ENCODE measurements at places on chromosomes 2 and 18.
A peak's percentile ranks its signal among the peaks of the same experiment; 100 is the strongest.

DNA sequence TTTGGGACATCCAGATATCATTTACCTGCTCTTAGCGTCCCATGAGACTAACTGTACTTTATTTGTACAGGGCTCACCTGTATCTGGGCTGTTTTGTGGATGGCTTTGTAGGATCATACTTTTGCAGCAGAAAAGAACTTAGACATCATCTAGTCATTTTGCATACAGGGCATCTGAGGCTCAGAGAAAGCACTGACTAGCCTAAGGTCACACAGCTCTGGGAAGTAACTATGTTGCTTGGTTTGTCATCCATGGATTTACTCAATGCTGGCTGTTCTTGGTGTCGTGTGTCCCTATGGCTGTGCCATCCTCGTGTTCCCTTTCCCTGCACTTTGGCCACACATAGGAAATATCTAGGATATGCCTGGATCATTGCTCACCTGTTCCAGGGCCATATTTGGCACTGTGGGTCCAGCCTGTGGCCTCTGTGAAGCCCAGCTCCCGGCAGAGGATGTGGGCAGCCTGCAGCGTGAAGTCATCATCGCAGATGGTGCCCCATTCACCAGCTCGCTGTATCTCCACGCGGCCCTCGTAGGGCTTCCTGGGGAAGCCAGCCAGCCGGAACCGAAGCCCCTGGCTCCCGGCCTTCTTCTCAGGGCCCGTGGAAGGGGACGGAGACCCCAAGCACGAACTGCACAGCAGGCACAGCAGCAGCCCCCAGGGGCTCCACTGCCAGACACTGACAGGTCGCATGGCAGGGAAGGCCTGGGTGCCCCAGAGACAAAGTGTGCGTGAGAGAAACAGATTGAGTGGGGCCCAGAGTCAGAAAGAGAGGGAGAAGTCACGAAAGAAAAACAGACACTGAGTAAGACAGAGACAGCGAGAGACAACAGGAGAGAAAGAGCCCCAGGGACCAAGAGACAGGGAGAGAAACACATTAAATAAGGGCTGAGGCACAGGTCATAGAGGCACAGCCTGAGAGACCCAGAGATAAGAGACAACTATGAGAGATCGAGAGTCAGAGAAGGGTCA is 1.5 kb downstream of the LOXL3 start:
- DNase-seq = no peak

DNA sequence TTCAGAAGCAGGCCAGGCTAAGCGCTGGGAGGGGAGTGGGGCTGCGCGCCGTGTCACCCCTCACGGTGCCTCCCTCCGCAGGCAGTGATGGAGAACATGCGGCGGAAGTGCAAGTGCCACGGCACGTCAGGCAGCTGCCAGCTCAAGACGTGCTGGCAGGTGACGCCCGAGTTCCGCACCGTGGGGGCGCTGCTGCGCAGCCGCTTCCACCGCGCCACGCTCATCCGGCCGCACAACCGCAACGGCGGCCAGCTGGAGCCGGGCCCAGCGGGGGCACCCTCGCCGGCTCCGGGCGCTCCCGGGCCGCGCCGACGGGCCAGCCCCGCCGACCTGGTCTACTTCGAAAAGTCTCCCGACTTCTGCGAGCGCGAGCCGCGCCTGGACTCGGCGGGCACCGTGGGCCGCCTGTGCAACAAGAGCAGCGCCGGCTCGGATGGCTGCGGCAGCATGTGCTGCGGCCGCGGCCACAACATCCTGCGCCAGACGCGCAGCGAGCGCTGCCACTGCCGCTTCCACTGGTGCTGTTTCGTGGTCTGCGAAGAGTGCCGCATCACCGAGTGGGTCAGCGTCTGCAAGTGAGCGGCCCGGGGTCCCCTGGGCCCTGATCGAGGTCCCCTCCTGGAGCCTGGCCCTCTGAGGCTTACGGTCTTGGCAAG is 12.2 kb downstream of the WNT10A start:
- DNase-seq = peak; percentile 71

GRCh38 chr2:189010536-189010935 is 36.4 kb downstream of the COL3A1 start:
- no peak for DNase-seq

- no peak for DNase-seq
These were observed 31.9 kb downstream of the CNRIP1 start for GRCh38 chr2:68287580-68288441.

GRCh38 chr2:45315861-45316260 is 295.2 kb downstream of the SRBD1 start:
- DNase-seq = no peak

DNA sequence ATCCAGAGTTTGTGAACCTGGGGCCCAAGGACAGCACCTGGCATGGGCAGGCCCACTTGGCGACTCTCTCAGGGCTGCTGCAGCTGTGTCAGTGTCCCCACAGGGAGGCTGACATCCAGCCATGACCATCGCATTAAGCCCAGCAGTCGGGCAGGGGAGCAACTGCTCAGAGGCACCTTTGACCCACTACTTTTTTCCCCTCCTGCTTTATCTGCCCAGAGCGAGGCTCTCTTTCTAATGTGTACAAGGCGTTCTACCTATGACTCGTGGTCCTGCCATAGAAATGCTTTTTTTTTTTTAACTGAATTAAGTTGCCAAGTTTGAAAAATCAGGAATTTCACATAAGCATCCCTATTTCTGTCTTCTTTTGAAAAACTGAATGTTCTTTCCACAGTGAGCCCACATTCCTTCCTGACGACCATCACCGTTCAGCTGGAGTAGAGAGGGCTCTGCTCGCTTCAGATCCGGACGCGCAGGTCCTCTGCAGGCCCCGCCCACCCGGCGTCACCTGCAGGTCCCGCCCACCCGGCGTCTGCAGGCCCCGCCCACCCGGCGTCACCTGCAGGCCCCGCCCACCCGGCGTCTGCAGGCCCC is 403 bp upstream of the CLUL1 start:
- DNase-seq = no peak

DNA sequence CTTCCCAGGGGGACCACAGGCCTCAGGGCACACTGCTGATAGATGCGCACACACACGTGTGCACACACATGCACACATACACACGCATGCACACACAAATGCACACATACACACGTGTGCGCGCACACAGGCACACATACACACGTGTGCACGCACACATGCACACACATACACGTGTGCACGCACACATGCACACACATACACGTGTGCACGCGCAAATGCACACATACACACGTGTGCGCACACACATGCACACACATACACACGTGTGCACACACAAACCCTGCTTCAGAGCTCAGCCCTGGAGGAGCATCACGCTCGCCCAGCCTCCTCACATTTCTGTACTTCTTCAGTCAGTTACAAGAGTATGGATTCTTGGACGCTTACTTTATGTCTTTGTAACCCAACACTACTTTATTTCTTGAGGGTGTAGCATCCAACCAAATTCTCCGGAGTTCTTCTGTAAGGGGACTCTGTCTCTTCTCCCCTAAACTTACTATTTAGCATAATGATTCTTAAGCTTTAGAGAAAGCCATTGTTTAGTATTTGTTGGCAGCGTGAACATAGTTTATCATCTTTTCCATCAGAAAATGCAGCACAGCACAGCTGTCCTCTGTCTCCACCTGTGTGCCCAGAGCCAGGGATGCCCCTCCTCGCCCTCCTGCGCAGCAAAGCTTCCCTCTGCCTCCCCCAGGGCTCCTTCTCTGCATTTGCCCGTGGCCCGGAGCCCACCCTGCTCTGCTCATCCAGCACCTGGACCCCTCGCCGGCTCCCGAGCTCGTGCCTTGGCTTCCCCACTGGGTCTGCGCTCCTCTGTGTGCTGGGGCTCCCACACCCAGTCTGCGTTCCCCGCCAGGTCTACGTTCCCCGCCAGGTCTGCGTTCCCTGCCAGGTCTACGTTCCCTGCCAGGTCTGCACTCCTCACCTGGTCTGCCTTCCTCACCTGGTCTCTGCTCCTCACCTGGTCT is 74.4 kb upstream of the CTDP1 start:
- DNase-seq = no peak

GRCh38 chr18:57078614-57079013 is 68.3 kb upstream of the BOD1L2 start:
- DNase-seq = no peak

- no peak for DNase-seq
These were observed 18.9 kb downstream of the KRTCAP3 start for GRCh38 chr2:27461118-27461517.

- DNase-seq = no peak
These were observed 166.4 kb downstream of the TMEM247 start for GRCh38 chr2:46645681-46646162.

DNA sequence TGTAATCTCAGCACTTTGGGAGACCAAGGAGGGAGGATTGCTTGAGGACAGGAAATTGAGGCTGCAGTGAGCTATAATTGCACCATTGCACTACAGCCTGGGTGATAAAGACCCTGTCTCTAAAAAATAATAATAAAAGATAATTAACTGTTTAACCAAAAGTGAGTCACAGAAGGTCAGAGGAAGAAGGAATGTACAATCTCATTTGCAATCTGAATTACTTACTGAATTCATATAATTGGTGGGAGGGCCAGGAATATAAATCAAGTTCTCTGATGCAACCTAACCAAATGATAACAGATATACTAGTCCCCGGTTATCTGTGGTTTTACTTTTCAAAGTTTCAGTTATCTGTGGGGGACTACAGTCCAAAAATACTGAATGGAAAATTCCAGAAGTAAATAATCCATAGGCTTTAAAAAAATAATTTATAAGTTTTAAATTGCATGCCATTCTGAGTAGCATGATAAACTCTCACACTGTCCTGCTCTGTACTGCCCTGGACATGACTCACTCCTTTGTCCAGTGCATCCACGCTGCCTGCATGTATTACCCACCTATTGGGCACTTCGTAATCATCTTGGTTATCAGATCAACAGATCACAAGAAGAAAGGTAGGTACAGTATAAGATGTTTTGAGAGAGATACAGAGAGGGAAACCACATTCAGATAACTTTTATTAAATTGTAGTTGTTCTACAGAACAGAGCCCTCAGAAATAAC is 12.8 kb upstream of the MATN3 start:
- no peak for DNase-seq

GRCh38 chr2:236876642-236877041 is 209.0 kb upstream of the COPS8 start:
- no peak for DNase-seq

DNA sequence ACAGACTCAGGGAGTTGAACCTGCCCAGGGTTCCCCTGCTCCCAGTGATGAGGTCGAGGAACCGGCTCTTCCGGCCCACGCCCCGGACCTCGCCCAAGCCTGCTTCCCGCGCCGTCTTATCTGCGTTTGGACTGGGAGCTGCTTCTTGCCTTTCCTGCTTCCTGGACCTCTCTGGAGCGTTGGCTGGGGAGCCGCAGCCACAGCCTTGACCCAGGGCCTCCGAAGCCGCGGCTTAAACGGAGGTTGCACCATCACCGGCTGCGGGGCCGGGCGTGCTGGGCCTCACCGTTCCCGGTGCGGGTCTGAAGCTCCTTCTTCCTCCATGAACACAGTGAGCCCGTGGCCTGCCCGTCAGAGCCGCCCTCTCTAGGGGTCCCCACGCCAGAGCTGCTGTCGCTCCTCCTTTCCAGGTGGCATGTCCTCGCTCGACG is 13.3 kb downstream of the NTSR2 start:
- no peak for DNase-seq

DNA sequence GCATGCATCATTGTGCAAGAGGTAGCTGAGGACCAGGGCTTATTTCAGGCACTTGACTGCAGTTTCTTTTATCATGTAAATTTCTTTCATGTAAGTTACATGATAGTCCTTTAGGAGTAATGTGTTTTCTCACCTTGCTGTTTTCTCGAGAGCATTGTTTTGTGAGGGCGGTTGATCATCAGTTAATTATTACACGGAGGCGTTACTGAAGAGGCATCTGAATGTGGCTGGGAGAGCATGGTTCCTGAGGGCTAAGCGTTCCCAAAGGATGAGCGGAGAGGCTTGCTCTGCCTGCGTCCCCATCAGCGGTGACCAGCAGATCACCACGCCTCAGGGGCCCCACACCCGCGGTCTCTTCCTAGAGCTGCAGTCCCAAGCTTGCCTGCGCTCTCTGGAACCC is 156.1 kb upstream of the NFATC1 start:
- no peak for DNase-seq

DNA sequence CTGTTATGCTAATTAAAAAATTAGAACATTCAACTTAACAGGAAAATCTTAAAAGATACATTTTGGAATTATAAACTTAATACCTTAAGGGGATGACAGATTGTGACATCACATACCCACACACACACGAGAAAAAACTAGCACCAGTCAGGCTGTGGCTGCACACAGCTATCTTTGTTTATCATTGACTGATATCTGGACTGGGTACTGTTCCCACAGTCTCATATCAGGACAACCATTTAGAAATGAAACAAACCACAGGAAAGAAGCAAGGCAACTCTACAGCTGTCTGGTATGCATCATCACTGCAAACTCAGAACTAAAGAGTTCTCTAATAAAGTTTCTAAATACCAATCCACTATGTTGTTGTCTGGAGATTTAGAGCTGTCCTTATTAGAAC is 210.9 kb upstream of the SMAD7 start:
- no peak for DNase-seq

- DNase-seq = no peak
These were observed 33.0 kb upstream of the GATA6 start for GRCh38 chr18:22136395-22136794.

GRCh38 chr2:295090-295489 is 7.2 kb upstream of the ALKAL2 start:
- DNase-seq = no peak

GRCh38 chr2:101998896-101999789 is 7.4 kb downstream of the IL1R2 start:
- no peak for DNase-seq

DNA sequence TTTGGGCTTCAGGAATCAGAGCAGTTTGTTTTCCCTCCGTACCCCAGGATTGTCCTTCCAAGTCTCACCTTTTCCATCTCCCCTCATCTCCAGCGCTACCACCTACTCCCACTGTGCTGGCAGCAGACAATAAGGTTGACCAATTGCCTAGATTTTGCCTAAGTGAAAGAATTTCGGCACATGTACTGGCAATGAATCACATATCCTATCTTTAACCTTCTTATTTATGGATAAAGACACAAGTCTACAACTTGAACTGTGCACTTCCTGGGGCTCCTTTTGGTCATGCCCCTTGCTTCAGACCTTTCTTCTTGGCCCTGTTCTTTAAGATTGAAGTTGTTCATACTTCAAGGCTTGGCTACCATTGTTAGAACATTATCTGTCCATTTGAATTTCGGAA is 71.4 kb downstream of the KCMF1 start:
- DNase-seq = no peak

DNA sequence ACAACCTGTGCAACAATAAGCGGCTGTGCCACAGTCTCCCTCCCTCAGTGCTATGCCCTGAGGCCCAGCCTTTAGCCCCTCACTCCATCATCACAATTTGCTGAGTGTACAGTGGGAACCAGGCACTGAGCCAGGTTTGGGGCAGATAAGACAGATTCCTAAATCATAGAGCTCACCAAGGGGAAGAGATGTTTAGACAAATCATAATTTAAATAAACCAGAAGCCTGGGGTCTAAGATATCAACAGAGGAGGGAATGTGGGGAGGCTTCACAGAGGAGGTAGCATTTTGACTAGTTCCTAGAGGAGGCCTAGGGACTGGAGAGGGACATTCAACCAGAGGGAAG is 139.3 kb upstream of the EPAS1 start:
- no peak for DNase-seq

GRCh38 chr2:121665504-121665903 is 16.2 kb upstream of the CLASP1 start:
- DNase-seq = no peak

Measured in activated CD8-positive, alpha-beta memory T cell treated with anti-CD3 and anti-CD28 coated beads for 1 hour (primary cell).